ENCODE measurements at places on chromosomes 3 and 15.

- DNase-seq = no peak
These were observed 139.0 kb downstream of the P3H2 start for GRCh38 chr3:189981668-189982067.

DNA sequence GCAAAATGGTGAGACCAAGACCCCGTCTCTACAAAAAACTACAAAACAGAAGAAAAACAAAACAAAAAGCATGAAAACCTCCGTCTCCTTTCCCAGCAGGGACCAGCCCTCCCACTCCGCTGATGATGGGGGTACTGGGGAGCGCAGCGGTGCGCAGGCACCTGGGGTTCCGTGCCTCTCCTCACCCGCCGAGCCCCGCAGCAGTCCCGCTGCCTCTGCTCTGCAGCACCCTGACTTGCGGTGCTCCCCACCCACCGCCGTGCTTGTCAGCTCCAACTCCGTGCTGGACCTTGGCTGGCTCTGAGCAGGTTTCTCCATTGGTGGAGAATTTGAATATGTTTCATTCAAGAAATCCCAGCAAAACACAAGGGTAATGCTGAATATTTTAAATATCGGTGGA, 46.7 kb upstream of the ATP10A start:
- no peak for DNase-seq

GRCh38 chr3:134993011-134993410, 198.0 kb downstream of the EPHB1 start:
- no peak for DNase-seq

DNA sequence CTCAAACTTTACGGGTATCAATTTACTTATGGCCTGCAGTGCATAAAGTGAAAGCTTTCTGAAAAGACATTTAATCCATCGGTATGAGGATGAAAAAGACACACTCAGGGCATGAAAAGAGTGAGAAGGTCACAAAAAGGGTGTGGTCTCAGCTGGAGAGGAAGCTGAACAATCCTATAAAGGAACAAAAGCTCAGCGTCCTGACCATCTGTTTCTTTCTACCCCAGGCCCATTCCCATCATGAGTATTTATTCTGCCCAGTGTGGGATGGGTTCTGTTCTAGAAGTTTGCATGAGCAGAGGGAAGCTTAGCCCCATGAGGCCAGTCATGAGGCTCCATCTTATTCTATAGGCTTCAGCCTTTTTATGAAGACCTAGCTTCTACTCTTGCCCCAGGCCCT, 144.6 kb downstream of the LPP start:
- no peak for DNase-seq

DNA sequence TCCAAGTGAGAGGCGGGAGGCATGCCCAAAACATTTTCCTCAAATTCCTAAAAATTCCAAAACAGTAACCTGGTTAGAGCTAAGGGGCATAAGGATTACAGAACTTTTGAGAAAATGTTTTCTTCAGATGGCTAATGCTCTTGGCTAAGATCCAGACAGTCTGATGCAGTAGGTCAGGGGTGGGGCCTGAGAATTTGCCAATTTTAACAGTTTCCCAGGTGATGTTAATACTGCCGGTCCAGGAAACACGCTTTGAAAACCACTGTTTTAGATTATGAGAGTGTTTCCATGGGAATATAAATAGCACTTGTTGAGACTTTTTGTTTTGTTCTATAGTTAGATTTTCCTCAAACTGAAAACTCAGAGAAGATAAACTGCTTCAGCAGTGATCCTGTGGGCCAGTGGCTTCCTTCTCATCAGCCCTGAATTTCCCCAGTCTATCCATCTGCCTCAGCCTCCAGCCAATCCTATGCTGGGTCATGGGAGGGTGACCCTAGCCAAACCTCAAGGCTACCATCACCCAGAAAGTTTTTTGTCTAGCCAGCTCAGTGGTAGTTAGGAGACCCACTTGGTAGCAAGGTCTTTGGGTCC, 71.6 kb upstream of the ACP3 start:
- no peak for DNase-seq

- no peak for DNase-seq
These were observed 90.8 kb upstream of the CNTN6 start for GRCh38 chr3:1002010-1002409.

- peak; percentile 81 for DNase-seq
These were observed 925.7 kb downstream of the EPHA3 start for GRCh38 chr3:90032980-90033641.

DNA sequence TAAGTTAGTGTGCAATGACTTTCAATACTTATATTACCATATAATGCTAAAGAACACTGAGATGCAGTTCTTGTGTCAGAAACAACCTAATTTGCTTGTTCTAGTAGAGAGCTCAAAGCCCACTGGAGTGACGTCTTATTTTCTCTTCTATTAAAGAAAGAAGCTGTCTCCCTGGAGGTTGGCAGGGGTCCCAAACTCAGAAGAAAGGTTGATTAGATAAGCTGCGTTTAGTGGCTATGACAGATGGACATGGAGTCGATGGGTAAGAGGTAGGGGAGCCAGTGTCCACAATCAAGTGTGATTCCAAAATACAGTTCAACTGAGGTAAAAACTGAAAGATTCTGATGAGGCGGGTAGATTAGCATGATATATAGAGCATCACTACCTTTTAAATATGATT, 363.6 kb downstream of the NLGN1 start:
- DNase-seq = peak; percentile 74

DNA sequence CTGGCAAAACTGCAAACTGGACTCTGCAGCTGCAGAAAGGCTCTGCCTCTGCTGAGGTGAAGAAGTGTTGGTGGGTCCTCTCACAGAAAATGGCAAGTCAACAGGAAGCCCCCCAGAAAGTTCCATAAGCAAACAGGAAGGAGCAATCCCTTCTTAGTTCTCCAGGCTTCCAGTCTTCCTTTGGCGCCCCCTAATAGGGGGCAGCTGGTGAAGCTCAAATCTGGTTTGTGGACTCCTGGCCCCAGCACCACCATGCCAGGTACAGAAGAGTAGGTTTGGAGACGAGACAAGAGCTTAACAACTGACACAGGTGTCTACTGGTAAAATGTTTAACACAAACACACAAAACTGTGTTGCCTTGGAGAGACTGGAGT, 35.5 kb downstream of the LEO1 start:
- DNase-seq = no peak

- DNase-seq = no peak
These were observed 157.9 kb upstream of the NUDT16 start for GRCh38 chr3:131223373-131224289.

- no peak for DNase-seq
These were observed 3.7 kb downstream of the KPNA1 start for GRCh38 chr3:122510878-122511535.

GRCh38 chr15:69600556-69601085, 148.0 kb downstream of the RPLP1 start:
- no peak for DNase-seq

DNA sequence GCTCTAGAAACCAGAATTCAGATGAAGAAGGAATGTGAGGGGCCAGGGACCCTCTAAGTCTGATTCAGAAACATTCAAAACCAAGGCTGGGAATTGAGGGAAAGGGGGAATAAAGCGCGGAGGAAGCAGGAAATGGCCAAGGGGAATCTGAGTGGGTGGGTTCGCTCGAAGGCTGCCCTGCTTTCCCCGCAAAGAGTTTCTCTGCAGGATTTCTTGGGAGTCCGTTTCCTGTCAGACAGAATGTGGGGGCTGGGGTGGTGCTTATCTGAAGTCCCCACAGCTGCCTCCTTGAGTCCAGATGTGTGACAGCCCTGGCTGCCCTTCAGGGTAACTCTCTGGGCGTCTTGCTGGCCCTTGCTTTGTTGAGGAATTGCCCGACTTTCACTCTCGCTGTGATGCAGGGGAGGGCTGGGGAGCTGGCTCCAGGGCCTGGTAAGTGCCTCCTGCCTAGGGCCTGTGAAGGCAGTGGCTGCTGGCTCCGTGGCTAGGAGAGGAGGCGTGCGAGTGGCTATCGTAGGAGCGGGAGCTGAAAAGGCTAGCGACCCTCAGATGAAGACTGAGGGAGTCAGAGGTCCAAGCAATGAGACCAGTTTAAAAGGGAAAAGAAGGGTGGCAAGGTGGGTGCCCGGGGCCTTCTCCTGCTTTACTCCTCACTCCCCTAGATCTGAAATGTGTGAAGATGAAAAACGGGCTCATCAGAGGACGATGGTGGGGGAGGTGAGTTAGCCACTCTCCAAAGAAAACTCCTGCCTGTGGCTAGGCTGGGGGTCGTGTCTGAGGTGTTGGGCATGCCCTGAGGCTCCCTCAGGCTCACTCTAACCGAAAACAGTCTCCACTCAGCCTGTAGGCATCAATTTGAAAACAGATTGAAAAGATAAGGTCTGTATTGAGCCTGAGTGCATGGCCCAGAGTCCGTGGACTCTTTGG, 143.9 kb upstream of the UMPS start:
- no peak for DNase-seq

GRCh38 chr3:155604967-155605366, 139.9 kb downstream of the PLCH1 start:
- no peak for DNase-seq

DNA sequence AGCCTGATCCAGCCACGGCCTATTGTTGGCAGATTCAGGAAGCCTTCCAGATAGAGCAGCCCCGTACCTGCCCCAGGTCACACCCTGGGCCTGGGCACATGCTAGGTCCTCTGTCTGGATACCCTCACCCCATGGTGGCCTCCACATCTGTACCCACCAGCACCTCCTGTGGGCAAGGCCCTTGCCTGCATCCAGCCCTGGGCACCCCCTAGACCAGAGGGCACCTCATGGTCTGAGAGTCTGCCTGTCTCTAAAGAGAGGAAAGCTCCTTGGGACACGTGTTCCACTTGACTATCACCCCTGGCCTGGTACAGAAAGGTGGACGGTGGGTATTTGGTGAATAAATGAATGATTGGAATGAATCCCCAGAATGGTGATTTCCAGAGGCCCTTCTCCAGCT, 8.9 kb upstream of the COMMD4 start:
- DNase-seq = no peak

DNA sequence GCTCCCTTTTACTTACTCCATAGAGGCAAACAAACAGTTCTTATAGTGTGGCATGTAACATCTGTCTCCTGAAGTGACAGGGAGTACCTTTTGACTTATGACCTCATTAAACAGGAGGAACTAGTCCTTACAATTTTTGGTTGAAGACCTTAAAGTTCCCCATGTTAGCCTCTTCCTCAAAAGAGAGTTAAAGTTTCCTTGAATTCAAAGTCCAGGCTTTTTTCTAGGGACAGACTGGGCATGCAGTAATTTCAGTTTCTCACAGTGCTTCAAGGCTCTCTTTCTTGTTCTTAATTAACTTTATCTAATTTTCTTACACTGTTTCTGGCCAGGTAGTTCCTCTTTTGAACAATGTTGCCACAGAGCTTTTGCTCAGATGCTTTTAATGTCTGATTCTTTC, 12.1 kb downstream of the GOLM2 start:
- no peak for DNase-seq

DNA sequence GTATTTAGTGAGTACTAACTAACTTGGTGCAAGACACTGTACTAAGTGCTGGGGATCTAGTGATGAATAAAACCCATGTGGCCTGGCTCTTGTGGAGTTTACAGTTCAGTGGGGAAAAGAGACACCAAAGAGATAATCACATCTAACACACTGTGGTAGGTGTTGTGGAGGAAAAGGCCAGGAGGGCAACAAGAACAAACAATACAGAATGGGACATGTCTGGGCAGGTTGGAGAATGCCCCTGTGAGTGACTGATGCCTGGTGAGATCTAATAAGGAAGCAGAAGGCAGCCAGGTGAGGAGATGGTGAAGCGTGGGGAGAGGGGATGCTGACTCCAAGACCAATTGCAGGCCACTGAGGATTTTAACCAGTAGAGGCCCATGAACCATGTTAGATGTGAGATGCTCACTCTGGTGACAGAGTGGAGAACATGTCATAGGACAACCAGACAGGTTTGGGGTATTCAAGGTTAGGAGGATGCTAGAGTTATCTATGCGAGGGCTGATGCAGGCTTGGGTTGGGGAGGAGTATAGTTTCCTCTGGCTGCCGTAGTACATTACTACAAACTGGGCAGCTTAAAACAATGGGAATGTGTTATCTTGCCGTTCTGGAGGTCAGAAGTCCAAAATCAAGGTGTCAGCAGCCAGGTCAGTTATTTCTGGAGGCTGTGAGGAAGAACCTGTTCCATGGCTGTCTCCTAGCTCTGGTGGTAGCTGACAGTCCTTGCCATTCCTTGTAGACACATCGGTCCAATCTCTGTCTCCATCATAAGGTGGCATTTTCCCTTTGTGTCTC, 81.4 kb downstream of the ARNT2 start:
- DNase-seq = peak; percentile 90

DNA sequence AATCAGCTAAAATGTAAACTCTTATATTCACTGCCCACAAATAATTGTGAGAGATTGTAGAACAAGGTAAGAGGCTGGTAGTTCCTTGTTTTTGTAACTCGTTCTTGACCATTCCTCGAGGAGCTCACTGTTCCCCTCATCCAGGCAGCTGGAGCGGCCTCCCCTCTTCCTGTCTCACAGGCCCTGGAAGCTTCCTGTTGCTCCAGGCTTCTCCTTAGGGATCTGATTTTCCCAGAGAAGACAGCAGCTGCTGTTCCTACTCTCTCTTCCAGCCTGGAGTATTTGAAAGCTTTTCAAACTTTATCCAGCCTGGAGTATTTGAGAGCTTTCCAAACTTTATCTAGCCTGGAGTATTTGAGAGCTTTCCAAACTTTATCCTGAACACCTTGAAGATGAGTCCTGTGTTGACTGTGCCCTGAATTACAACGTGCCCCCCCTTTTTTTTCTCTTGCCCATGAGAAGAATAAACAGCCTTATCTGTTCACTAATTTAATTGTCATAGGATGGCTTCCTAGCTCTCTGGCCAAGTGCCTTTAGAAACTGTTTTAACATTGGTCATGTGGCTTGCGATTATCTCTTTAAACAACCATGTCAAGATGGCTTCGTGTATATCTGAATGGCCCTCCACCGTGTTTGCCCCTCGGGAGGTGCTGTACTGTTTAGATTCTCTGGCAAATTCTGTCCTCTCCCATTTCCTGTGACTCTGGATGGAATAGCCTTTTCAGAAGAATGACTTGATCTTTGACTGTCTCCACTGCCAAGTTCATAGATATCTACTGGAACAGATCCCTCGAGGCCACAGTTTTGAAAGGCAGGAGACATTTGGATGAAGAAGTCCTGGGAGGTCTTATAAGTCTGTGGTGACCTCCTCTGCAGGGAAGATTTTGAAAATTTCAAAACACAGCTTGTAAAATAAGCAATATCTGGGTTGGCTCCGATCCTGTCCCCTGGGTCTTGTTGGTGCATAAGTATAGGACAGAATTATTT, 4.8 kb downstream of the ADAMTSL3 start:
- no peak for DNase-seq

DNA sequence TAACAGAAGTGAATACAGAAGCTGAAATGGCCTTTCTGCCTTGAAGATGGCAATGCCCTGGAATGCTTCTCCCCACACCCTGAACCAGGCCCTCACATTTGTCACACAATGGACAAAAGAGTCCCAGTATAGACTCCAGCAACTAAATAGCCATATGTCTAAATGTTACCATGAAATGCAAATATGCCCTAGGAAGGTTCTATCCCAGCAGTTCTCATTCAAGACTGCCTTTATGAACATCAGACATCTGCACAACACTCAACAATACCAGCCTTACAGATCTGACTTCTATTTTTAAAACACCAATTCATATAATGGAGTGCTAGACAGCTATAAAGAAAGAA, 7.9 kb downstream of the ITGB5 start:
- no peak for DNase-seq

- no peak for DNase-seq
These were observed 93.2 kb downstream of the ZNF280D start for GRCh38 chr15:56640127-56640526.

- no peak for DNase-seq
These were observed 7.1 kb downstream of the EIF4E3 start for GRCh38 chr3:71718072-71718471.

- DNase-seq = no peak
These were observed 356.8 kb downstream of the FOXP1 start for GRCh38 chr3:71226565-71227269.
